Stimulated activated CD8-positive, alpha-beta memory T cell treated with anti-CD3 and anti-CD28 coated beads, Interleukin-15, amount 100 ng/mL, for 4 hours (primary cell): ENCODE measurements at places on chromosomes 13 and 19.

GRCh38 chr13:87129602-87130300 lies 541.4 kb upstream of the SLITRK5 start:
- DNase-seq, result no peak

DNA sequence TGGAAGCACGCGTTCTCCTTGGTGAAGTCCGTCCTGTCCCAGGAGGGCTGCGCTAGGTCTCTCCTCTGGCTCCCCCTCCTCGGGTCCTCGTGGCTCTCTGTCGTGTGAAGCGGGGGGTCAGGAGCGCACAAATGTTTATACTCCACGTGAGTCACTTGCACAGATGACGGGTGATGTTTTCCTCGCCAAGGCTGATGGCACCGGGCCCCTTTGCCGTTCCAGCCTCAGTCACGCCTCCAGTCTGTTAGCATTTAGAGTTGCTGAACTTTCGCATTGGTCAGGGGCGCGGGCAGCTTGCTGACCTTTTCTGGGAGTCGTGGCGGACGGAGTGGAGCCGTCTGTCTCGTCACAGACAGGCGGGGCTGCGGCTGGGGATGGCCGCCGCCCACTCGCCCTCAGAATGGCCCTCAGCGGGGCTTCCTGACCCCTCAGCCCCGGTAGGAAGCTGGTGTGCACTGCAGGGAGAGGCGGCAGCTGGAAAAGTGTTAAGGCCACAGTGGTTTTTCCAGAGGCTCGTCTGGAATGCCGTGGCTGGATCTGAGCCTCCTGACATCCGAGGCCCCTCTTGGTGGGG lies 13.7 kb downstream of the KLHL26 start:
- no peak for DNase-seq

DNA sequence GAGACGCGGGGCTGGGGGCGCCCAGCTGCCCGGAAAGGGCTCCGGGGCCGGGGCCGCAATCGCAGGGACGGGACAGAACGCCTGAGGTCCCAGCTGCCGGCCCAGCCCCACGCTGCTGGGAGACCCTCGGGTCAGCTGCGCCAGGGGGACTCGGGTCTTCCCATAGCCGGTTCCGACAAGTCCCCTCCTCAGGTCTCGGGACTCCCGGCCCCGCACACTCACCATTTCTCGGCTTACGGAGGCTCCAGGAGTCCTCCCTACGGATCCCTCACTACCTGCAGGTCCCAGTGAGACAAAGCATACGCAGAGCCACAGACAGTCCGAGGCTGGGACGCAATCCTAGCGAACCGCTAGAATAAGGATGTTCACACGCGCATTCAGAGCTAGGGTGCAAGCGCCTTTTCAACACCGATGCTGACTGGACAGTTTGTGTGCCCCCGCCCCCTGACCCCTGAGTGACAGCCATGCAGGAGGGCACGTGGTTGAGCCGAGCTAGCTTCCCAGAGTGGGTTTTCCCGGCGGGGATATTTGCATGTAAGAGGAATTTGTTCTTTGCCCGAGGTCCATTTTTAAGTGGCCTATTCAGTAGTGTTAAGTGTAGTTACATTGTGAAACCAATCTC lies 13.6 kb downstream of the ZNF490 start:
- no peak for DNase-seq

DNA sequence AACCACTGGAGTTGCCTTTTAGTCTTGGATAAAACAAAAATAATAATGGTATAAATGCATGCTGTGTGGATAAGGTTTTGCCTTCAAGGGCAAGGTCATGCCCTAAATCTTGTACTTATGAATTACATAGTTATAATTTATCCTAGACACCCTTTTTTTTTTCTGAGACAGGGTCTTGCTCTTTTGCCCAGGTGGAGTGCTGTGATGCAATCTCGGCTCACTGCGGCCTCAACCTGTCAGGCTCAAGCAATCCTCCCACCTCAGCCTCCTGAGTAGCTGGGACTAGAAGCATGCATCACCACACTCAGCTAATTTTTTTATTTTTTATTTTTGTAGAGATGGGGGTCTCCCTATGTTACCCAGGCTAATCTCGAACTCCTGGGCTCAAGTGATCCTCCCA lies 7.7 kb upstream of the DACT3 start:
- no peak for DNase-seq

- no peak for DNase-seq
Measured at GRCh38 chr13:59422646-59423045, 741.1 kb downstream of the DIAPH3 start.

GRCh38 chr13:32840989-32841713 lies 175.1 kb upstream of the KL start:
- no peak for DNase-seq

DNA sequence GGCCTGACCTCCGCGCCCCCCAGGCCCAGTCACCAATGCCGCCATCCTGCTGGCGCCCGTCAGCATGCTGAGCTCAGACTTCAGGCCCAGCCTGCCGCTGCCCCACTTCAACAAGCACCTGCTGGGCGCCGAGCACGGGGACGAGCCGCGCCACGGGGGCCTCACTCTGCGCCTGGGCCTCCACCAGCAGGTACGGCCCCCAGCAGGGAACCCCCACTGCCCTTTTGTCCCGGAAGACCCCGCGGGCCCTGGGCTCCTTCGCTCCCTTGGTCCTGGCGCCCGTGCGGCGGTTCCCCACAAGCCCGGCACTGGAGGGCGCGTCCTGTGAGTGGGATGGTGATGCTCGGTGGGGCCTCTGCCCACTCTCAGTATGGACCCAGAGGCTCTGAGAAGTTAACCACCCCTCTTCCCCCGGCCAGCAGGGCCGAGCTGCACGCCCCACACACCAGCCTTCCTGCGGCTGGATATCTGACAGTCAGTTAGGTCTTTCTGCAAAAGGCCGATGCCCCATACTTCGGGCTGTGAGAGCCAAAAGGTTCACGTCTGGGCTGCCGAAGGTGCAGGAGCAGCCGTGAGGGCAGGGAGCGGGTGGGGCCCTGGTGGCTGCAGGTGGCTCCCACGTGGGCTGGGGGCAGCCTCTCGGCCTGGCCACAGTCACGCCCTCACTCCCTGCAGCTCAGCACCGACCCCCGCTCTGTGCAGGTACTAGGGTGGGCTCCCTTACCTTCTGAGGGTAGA lies 8.0 kb downstream of the WDR18 start:
- no peak for DNase-seq

DNA sequence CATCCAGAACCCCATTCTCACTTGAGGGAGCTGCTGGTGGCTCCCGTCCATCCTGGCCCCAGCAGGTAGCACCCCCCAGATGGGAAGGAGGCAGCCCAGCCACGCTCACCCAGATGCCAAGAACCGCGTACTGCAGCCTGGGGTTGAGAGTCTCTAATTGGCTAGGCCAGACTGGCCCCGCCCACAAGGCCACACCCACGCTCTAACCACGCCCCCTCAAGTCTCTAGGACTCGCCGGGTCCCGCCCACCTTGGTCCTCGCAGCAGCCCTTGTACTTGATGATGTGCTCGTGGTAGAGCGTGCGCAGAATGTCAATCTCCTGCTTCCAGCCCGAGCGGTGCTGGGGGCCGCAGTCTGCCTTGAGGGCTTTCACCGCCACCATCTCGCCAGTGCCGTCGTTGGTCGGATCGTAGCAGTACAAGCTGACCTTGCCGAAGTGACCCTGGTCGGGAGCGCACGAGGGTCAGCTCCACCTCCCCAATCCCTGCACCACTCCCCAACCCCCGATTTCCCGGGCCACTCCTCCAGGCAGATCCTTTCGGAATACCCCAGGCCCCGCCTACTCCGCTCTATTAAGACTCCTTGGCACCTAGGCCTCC lies 14.5 kb upstream of the ICAM3 start:
- no peak for DNase-seq

- no peak for DNase-seq
Measured at GRCh38 chr19:54449701-54450069, 686 bp downstream of the LENG8 start.

DNA sequence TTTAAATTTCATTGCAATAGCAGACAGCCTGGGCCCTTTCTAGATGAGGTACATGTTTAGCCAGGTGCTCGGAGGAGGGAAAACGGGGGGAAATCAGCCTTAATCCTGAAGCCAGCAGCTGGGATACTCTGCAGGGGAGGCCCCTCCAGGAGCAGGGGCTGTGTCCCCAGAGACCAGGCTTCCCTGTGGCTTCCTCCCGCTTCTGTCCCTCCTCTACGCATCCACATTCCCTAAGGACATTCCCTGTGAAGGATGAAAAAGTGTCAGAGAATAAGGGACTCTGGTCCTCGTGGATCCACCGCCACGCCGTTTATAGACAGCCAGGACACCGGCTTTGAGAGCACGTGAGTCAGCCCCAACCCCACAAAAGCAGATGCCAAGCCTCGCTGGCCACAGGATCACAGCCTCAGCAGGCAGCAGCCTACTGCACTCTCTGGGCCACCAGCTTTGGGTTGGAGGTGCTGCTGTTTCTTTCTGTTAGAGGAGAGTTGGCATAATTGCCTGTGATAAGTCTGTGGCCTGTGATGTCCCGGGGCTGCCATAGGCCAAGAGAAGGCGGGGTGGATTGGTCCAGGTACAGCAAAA lies 36.7 kb upstream of the RANBP3 start:
- no peak for DNase-seq

DNA sequence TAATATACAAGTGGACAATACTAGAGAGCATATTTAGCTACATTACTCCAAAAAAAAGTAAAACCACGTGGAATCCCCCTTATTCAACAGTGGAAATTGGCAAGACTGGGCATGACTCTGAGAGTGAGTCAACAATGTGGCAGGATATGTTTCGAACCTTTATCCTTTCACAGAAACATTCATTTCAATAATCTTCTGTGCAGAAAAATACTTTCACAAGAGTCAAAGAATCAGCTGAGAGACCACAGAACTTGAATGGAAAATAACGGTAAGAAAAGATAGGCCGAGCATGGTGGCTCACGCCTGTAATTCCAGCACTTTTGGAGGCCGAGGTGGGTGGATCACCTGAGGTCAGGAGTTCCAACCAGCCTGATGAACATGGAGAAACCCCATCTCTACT lies 25.1 kb upstream of the CD70 start:
- DNase-seq, result no peak

DNA sequence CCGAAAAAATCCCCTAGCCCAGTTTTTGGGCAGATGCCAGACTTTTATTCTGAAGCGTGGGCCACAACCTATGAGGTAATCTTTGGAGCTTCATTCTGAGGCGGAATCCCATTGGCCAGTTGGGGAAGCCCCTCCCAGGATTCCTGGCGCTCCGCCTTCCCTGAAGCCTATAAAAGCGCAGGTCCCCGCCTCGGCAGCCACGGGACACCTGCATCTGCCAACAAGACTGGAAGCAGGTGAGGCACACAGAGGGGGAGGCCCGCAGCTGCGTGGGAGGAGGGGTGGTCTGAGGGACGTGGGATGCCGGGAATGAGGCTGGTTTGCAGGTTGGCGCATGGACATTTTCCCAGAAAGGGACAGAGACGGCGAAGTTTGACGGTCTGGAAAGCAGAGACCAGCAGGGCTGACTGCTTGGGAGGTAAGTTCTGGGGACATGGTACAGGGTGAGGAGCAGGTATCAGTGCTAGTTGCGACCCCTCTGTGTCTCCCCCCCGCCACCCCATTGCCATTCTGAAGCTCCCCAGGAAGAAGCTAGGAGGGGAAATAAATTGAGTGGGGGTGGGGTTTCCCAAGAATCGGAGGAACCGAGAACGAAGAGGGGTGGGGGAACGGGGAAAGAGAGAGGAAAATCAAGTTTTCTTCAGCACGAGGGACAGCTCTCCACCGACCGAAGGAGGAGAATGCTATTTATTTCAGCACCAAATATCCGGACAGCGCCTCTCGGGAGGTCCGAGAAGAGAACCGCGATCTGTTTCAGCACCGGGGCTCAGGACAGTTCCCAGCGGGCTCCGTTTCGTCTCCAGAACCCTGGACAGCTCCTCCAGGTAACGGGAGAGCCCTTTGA lies 22.4 kb upstream of the FEM1A start:
- peak; percentile 39 for DNase-seq

- no peak for DNase-seq
Measured at GRCh38 chr19:17716309-17716929, 2.9 kb upstream of the MAP1S start.
